A549 treated with RU486 at 1 μM for 4 hours (cell line): ENCODE measurements at places on chromosomes 7 and 10. TPM values are rescaled to one million over a fixed set of nuclear protein-coding genes. Genes with fewer than 3 reads are reported as not detected.

ZNF107 gene
- total RNA-seq = 0.97 to 2.9 TPM (median 2.7 TPM) in 5 replicates

SLC16A9 gene
- 0.05 to 0.09 TPM (median 0.08 TPM) in 4 of 5 replicates, not detected in the other for total RNA-seq

PRSS2 gene
- not detected in 5 replicates for total RNA-seq

ZPBP gene
- total RNA-seq = not detected in 5 replicates

TRPV5 gene
- not detected in 5 replicates for total RNA-seq

ARF5 gene
- 156 to 204 TPM (median 163 TPM) in 5 replicates for total RNA-seq

LRIT1 gene
- total RNA-seq = not detected in 5 replicates

SORCS1 gene
- not detected in 5 replicates for total RNA-seq

PNLIP gene
- total RNA-seq = not detected in 5 replicates
